ENCODE measurements at places on chromosomes 13 and 19.

DNA sequence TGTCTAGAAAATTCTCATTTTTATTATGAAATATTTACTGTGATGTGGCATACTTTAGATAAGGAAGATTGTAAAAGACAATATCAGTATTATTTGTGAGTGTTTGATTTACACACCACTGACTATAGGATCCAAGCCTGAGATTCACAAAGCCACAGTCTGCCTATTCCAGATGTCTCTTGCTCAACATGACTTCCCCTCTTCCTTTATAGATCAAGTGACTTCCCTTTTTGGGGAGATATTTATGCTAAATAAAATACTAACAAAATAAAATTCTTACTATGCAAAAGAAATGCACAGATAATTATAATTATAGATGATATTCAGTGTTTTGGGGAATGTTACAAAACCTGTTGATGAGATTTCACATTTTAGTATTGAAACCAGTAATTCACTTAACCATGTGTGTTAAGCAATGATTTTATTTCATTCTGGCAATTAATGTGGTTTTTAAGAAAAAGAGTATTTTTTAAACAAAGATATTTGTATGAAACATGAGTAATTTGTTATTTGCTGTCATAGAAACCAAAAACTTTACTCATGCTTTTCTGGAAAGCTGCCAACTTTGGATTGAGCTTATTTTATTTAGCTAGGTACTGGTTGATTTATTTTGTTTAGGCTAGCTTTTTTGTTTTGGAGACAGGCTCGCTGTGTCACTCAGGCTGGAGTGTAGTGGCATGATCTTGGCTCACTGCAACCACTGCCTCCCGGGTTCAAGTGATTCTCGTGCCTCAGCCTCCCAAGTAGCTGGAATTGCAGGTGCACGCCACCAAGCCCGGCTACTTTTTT lies 13.7 kb upstream of the GPR183 start:
- peak; percentile 83 for DNase-seq

GRCh38 chr19:33505148-33505547 lies 16.4 kb downstream of the PEPD start:
- DNase-seq, result no peak

- no peak for DNase-seq
Measured at GRCh38 chr13:89584058-89584620, 1763.3 kb upstream of the MIR17HG start.

- no peak for DNase-seq
Measured at GRCh38 chr13:82220641-82221040, 1661.6 kb downstream of the SLITRK1 start.

DNA sequence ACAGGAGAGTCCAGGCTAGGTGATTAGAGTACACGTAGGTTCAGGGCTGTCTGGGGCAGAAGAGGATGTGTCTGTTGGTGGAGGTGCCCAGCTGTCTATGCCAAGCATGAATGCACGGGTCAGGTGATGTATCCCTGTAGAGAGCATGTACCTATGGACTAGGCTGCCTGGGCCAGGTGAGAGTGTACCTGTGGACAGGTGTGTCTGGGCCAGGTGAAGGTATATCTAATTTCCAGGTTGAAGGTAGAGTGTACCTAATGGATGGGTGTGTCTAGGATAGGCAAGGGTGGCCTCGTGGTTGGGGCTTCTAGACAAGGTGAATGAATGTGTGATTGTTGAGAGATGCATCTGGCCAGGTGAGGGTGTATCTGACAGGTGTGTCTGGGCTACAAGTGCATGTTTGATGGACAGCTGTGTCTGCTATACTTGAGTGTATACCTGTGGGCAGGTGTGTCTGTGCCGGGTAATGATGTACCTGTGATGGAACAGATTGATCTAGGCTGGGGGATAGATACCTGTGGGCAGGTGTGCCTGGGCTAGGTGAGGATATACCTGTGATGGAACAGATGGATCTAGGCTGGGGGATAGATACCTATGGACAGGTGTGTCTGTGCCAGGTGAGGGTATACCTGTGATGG lies 15.5 kb upstream of the ZNF414 start:
- DNase-seq, result no peak

DNA sequence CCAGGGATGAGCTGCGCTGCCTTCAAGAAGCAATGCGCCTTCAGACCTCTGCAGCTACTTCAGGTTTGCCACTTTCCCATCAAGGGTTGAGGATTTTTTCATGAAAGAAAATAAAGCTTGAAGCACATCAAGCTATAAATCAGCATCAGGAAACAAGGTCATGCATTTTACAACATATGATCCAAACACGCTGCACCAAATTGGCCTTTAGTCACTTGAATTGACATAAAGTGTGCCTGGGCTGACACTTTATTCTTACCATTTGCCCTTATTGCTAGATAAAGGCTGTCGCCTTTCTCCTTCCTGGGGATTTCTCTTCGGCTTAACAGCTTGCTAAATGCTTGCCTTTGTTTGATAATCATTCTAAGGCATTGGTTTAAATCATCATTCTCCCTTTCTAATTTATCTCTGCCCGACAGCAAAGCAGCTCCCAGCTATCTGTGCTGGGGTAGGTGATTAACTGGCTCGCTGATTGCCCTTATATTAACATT lies 87.7 kb downstream of the LHFPL6 start:
- no peak for DNase-seq

- DNase-seq, result peak; percentile 10
Measured at GRCh38 chr13:77810430-77810829, 108.2 kb downstream of the EDNRB start.

DNA sequence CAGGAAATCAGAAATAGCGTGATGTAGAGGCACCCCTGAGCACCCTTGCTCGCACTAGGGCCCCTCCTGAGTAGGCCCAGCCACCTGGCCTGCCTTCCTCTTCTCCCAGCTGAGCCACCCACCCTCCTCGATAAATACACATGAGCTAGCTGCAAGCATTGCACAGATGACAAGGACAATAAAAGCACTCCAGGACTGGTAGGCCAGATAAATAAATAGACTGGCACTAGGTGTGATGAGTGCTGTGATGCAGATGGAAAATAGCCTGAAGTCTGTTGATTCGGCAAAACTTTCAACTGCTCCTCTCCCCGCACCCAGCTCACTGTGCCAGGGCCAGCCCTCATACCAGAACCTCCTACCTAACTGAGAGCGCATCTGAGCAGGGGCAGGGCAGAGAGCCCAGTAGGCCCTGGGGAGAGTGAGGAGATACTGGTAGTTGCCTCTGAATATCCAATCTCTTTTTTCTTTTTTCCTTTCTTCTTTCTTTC lies 54.5 kb upstream of the GPI start:
- no peak for DNase-seq

- no peak for DNase-seq
Measured at GRCh38 chr19:38919837-38920601, 8.0 kb upstream of the CCER2 start.

DNA sequence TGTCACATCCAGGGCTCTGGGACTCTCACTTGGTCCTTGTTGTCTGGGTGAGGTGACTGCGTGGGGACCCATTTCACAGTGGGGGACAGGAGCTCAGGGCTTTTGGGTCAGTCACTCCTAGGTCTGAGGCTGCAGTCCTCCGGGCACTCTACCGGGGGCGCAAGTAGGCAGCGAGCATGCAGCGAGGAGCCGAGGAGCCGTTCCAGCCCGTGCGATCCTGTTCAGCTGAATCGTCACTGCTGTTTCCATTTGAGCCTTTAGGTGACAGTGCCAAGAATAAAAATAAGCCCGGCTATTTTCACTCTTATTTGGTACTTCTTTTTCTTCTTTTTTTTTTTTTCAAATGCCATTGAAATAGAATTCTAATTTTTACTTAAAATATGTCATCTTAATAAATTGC lies 126.5 kb downstream of the ZNF536 start:
- no peak for DNase-seq

DNA sequence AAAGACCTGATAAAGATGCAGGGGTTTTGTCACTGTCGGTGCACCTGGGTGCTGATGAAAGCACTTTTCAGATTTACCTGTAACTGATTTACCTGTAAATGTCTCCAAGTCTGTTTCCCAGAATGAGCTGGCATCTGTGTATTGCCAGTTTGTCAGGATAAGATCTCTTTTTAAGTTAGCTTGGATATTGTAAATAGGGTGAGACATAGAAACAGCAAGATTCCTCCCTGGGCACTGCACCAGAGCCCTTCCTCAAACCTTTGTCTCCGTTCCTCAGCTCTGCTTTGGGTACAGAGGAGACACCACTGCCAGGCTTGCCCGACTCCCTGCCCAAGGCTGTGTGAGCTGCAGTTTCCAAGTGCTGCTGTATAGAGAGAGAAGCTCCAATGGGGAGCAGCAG lies 158.6 kb downstream of the TNFRSF19 start:
- DNase-seq, result no peak

DNA sequence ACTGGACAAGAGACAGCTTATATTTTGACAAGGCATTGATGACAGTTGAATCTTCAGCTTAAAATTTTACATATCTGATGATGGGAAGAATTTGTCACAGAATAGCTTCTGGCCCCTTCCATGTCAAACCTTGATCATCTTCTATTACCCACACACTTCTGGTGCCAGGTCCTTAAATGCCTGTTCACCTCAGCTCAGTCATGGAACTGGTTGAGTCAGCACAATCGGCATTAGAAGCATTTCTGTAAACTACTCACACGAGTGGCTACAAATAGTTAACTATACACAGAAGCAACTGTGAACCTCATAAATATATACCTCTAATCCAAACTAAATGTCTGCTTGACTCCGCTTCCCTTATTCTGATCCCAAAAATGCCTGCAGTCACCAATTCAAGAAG lies 161.2 kb downstream of the FOXO1 start:
- peak; percentile 14 for DNase-seq

GRCh38 chr19:51166846-51167490 lies 24.9 kb downstream of the SIGLEC7 start:
- no peak for DNase-seq

DNA sequence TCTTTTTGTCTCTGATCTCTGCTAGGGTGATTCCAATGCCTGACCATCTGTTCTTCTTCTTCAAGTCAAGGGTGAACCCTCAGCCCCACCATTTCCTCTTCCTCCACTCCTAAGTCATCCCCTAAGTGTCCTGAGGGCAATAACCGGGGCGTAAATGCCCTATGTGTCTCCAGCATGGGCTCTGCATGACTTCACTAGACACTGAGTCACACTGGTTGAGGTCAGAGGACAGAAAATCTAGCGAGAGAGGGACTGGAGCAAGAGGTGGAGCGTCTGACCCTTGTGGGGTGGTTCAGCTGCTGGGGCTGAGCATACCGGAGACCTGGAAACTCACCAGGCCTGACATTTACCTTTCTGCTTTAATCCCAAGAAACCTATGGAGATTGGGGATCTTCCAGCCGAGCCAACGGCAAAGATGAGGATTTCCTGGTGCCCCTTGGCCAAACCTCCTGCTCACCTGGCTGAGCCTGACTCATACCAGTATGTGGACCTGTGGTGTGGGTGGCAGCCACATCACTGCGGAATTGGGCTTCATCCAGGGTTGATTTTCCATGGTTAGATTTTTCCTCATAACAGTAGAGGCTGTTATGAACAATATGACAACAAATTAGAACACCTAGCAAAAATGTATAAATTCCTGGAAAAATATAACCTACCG lies 26.9 kb downstream of the SCGB2B2 start:
- no peak for DNase-seq

GRCh38 chr13:30877335-30877734 lies 28.7 kb upstream of the MEDAG start:
- DNase-seq, result no peak

DNA sequence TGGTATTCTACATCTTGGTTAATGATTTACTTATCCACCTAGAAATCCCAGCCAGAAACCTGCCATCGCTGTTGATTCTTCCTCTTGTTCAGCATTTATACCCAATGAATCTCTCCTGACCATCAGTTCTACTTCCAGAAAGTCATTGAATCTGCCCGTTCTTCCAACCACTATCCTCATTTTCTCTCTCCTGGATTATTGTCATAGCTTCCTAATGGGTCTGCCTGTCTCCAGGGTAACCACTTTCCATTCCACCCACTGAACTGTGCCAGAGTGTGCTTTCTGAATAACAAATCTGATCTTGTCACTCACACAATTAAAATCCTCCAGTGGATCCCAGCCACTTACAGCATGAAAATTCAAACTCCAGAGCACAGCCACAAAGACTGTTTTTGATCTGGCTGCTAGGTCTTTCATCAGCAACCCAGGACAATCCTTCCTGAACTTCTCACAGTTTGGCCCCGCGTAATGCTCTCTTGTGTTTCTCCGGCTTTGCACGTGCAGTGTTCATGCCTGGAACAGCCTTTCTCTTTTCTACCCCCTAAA lies 330.6 kb downstream of the SPRY2 start:
- DNase-seq, result no peak

- peak; percentile 12 for DNase-seq
Measured at GRCh38 chr13:80924596-80924995, 583.7 kb upstream of the SPRY2 start.

- peak; percentile 40 for DNase-seq
Measured at GRCh38 chr19:54517483-54517882, 14.9 kb downstream of the LAIR2 start.

DNA sequence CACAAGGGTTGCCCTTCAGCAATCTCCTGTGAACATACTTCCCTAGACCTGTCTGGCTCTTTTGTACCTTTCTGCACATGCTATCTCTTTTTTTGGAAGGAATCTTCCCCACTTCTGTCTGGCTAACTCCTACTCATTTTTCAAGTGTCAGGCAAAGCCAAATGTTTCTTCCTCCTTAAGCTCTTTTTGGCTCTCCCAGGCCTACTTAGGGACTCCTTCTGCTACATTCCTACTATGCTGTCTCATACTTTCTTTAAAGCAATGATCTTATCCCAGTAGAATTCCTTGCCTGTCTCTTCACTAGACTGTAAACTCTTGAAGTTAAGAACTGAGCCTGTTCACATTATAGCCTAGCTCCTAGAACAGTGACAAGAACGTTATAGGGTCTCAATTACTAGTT lies 114.9 kb upstream of the WASF3 start:
- DNase-seq, result peak; percentile 35

GRCh38 chr19:33773704-33774624 lies 22.7 kb upstream of the KCTD15 start:
- DNase-seq, result no peak

Data from epithelial cell of esophagus (primary cell).